ENCODE measurements at places on chromosomes 6 and 20.

DNA sequence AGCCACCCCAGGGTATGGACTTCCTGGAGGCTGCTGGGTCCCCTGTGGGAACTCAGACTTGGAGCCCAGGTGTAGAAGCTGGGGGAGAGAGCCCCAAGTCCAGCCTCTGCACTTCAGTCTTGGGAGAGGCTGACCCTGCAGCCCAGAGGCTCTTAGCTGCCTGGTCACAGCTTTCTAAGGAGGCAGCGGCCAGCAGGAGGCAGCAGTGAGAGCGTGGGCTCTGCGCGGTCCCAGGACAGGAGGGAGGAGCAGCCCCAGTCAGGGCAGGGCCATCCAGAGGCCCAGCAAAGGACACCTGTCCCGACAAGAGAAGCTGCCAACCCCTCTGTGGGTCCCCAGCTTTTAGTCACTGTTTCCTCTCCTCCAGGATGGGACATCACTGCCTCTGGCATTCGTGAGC, 9.4 kb downstream of the TREML2 start:
- no peak for DNase-seq

- no peak for DNase-seq
Observed at GRCh38 chr20:44649126-44649525, 2.4 kb downstream of the ADA start.

- peak; percentile 64 for DNase-seq
Observed at GRCh38 chr6:116370760-116371119, at the start of gene DSE. Gene DSE (plus strand): TSS chr6:116370947. CDS start chr6:116399251, 28,304 bp downstream.

DNA sequence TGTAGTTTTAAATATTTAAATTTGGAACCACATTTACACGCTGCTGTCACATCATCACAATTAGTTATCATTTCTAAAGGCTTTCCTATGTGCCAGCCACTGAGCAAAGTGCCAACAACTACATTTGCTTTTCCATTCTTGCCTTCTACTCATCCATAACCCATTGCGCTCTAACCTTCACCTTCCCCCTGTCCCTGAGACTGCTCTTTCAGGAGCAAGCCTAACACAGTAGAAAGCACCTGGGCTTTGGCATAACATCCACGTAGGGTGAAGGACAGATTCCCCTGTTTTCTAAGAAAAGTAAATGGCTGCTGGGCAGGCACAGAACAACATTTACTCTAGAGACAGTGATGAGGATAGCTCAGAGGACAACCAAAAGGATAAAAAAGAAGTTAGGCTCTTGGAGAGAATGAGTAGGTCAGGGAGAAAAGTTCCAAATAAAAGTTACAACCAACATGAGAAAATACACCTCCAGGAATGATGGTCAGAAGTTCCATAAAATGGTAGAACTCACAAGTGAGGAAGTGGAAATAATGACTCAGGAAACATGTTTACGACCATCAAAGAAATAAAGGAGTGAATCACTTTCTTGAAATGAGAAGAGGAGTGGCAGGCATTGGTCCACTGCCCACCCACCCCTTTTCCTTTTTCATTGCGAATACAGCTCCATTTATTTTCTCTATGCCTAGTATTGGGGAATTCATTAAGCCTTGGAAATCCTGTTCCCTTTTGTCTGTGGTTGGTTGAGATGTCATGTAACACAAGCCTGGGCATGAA, 77.2 kb downstream of the PFDN4 start:
- no peak for DNase-seq

DNA sequence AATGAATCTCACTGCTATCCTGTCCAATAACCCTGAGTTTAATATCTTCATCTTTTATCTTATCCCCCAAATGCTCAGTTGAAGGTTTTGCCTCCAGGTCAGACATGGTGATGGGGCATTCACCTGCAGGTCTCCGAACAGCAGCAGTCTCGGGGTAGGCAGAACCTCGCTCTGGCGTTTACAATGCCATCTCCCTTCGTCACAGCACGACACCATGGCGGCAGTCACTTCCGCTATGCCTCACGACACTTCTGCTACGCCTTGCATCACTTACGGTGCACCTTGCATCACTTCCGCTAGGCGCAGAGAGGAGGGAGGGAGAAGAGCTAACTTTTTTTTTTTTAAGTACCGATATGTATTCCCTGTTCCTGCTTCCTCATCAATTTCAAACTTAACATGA, 194.9 kb downstream of the BCAS1 start:
- DNase-seq = no peak

DNA sequence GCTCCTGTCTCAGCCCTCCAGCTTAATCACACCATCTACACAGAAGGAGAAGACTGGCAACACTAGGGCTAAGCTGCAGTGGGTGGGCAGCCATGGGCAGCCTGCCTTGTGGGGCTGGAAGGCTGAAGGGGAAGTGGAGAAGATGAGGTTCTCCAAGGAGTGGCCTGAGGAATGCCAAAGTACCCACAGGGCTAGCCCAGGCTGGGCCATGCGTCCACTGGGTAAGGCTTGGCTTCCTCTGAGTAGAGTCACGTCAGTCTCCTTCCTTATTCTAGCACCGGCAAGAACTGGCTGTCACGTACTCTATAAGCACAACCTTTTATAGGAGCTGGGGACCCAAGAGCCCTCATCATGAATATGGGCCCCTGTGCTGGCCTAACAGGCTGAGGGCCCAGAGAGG, 110.6 kb upstream of the SIRPA start:
- DNase-seq = no peak

GRCh38 chr6:151004383-151005024, 139.0 kb downstream of the MTHFD1L start:
- DNase-seq = no peak

GRCh38 chr20:17497821-17498580, 33.2 kb downstream of the BFSP1 start:
- DNase-seq = no peak

Measured in breast epithelium (tissue), 4 donors.